Hematopoietic multipotent progenitor cell treated with erythropoietin and hydrocortisone succinate and interleukin-3 and kit ligand, for 15 days (in vitro differentiated cells): ENCODE measurements at places on chromosomes 12 and 14.
A peak's percentile ranks its signal among the peaks of the same experiment; 100 is the strongest.

DNA sequence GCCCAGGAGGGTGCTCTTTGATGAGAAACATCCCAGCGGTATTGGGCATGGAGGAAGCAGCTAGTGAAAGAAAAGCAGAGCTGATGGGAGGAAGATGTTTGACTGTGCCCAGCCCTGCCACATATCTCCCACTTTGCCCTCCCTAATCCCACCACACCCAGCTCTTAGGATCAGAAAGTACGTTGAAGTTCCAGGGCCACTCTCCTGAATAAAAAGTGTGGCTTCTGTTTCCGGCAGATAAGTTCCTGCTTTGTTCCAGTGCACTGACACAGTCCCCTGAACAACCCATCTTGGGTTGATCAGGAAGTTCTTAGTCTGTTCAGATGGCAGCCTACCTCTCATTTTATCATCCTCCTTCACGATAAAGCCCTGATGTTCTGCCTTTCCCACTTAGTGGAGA is 16.5 kb downstream of the TPCN1 start:
- peak; percentile 15 for DNase-seq

DNA sequence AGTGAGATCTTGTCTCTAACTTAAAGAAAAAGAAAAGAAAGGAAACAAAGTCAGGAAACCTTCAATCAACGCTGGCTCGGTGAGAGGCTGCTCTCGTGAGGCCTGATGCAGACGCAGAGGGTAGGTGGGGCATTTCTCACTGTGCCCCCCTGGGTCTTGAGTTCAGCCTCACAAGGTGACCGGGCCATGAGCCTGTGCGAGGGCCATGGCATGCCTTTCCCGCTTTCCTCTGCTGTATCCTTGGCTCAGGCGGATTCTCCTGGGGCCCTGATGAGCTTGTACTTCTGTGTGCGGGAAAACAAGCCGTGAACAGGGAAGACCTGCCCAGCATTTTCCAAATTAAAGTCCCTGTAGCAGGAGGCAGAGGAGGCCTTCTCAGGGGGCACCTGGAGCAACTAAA is 20.2 kb downstream of the ADGRD1 start:
- no peak for DNase-seq

DNA sequence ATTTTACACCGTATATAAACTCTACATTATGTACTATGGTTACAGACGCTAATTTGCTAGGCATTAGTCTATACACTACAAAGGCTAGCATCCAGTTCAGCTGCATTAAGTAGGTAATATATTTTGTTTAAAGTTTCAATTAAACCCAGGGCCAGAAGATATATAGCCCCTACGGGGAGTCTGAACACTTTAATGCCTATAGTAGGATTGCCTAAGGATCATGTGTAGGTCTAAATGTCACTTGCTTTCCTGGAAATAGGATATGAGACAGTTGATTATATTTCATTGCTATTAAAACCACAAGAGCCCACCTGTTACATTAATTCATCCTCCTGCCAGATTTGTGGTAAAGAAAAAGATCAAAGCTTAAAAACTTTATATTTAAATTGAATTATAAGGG is 286.9 kb downstream of the TMTC2 start:
- no peak for DNase-seq

GRCh38 chr12:57771236-57771872 is 551 bp downstream of the METTL1 start:
- DNase-seq: peak; percentile 80

GRCh38 chr12:122467983-122468382 is 32.7 kb downstream of the ZCCHC8 start:
- DNase-seq: no peak

DNA sequence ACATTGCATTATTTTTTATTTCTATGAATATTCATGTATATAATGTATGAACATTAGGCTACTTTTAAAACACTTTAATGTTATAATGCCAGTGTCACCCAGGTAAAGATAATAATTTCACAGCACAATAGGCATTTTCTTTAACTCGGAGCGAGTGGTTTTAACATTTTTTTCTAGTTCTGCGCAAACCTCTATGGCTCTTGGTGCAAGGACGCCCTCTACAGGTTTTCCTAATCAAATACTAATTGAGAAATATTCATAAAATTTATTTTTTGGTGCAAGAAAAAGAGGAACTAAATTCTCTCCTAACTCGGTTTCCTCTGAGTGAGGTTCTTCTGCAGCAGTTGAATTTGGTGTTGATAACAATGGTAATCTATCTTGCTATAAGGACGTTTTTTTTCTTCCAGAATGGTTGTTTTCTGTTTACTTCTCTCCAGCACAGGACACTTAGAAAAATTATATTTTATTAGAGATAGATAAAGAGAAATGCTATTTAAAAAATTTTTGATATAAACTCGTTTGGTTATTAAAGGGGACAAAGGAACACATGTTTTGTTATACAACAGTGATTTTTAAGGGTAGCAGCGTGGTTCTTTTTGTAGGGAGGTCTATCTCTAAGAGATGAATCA is 2.4 kb upstream of the WIF1 start:
- peak; percentile 66 for DNase-seq

- no peak for DNase-seq
These were observed 22.5 kb upstream of the PCNX1 start for GRCh38 chr14:70884595-70885342.

GRCh38 chr12:22312336-22312735 is 22.2 kb downstream of the ST8SIA1 start:
- DNase-seq: no peak

- no peak for DNase-seq
These were observed 37.6 kb upstream of the MGAT4C start for GRCh38 chr12:86293682-86294240.

DNA sequence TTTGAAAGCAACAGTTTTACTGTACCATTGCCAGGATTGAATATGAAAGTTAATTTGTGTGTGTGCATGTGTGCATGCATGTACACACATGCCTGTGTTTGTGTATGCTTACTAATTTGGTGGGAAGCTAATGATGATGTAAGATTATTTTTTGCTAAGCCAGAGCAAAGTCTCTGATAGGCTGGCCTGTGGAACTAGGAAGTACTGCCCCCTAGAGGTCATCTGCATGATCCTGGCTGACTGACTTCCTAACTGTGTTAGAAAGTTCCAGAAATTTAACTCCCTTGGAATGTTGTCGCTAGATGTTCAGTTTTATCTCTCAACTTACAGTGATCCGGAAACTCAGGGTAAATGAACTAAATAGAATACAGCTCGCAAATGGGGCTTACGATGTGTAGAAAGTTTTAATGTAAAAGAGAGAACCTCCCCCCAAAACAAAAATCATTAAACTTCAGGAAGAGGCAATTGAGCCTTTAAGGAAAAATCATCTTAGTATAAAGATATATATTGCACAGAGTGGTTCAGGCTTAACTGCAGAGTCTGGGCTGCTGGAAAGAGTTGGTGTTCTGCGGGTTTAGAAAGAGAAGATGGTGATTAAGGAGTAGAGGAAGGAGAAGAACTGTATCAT is 34.3 kb upstream of the SLC38A1 start:
- DNase-seq: peak; percentile 59

DNA sequence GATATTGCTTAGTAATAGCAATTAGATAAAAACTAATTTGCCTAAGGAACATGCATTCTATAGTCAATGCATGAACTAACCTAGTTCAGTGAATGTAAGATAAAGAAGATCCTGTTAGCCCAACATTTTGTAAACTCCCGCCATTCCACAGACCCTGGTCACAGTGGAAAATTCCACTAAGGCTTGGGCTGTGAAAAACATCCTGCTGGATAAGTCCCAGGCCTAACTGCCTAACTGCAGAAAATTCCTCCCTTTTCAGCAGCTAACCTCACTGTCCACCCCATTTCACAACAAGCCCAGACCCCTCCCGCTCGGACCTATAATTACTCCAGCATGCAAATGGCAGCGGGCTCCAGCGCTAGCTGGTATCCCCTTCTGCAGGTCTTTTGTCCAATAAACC is 97.9 kb upstream of the GARIN6 start:
- no peak for DNase-seq

- DNase-seq: no peak
These were observed 785.2 kb downstream of the GALC start for GRCh38 chr14:87207756-87208155.

GRCh38 chr12:87082756-87083155 is 826.6 kb upstream of the MGAT4C start:
- no peak for DNase-seq

DNA sequence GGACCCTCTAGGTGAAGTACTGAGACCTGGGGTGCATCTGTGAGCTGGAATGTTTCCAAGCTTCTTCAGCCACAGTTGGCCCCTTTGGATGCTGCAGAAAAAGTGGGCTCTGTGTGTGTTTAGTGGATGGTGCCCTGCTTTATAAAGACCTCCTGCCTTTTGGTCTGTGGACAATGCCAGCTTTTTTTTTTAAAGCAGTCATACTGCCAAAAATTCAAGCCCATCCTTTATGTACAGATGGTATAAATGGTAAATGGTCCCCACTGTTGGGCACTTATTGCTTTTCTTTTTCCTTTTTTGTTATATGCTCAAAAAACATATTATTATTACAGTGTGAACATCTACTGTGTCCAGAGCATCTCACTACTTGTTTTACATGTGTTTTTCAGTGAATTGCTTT is 81.1 kb downstream of the SMOC1 start:
- DNase-seq: no peak

- no peak for DNase-seq
These were observed 48.8 kb downstream of the MARK3 start for GRCh38 chr14:103433916-103434563.

GRCh38 chr14:61690039-61690438 is 5.3 kb upstream of the HIF1A start:
- no peak for DNase-seq

DNA sequence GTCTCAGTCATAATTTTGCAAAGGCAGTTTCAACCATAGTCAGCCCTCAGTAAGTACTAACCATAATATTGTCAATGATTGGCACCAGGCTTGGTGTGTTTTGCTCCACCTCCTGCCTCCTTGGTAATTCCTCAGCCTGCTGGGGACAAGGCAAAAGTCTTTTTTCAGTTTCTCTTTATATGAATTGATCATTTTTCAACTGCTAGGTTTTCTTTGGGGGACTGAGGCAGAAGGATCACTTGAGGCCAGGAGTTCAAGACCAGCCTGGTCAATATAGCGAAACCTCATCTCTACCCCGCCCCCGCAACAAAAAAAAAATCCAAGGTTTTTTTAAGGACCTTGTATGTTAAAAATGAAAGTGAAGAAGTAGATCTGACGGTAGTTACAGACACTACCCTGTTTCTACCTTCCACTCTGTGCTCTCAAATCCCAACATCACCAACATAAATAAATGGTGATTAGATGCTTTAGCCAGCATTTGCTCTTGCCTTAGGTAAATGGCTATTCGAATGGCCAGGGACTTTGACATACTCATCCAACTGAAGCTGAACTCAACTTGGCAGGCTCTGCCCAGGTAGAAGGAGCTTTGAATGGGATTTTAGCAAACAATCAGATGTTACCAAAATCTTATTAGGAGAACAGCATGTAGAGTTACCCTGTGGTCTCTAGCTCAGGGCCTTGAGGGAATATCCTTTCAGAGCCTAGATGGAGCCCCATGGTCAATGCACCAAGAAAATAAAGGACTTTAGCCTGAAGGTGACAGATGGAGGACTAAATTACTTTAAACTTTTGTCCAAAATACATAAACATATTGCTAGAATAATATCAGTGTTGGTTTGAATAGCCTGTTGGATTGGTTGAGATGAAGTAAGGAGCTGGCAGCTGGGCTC is 126.9 kb upstream of the AMIGO2 start:
- DNase-seq: peak; percentile 48
